ENCODE measurements at places on chromosomes 2 and 18. TPM values are rescaled to one million over a fixed set of nuclear protein-coding genes. Genes with fewer than 3 reads are reported as not detected.

DNA sequence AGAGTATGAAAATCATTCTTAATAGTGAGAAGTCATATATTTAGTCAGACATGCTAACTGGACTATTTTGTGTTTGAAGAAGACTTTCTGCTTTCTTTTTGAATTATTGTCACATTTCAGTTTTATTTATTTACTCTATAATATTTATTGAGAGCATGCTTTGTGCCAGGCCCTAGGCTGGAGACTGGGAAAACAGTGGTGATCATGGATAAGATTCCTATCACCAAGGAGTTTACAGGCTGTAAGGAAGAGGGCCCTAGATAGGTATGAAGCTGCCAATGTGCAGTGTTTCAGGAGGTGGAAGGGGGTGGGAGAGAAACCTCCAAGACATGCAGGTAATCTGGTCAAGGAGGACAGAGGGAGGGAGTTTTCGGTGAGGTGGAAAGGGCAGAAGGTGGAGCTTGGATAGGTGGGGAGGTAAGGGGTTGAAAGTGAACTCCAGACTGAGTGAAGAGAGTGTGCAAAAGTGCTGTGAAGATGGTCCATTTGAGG, 207.5 kb downstream of the ARHGAP15 start:
- no peaks in the 10 kb centered on the region for H3K36me3 ChIP-seq
- no peak for DNase-seq
- H3K27me3 ChIP-seq: no peaks in the 10 kb centered on the region
- H3K4me1 ChIP-seq: no peaks in the 10 kb centered on the region

DNA sequence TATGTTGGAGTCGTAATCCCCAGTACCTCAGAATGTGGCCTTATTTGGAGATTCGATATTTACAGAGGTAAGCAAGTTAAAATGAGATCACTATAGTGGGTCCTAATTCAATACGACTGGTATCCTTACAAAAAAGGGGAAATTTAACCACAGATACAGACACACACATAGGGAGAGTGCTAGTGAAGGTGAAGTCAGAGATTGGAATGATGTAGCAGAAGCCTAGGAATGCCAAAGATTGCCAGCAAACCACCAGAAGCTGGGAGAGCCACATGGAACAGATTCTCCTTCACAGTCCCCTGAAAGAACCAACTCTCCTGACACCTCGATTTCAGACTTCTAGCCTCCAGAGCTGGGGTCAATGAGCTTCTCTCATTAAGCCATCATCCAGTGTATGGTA, 17.7 kb upstream of the ACTR3 start:
- DNase-seq: no peak
- no peaks in the 10 kb centered on the region for H3K4me1 ChIP-seq
- no peak overlapping the region for H3K4me3 ChIP-seq
- H3K27me3 ChIP-seq: no peaks in the 10 kb centered on the region
- no peaks in the 10 kb centered on the region for H3K36me3 ChIP-seq

GREB1 gene
- 2.4 TPM for total RNA-seq

EML6 gene
- total RNA-seq: 0.92 TPM

DNA sequence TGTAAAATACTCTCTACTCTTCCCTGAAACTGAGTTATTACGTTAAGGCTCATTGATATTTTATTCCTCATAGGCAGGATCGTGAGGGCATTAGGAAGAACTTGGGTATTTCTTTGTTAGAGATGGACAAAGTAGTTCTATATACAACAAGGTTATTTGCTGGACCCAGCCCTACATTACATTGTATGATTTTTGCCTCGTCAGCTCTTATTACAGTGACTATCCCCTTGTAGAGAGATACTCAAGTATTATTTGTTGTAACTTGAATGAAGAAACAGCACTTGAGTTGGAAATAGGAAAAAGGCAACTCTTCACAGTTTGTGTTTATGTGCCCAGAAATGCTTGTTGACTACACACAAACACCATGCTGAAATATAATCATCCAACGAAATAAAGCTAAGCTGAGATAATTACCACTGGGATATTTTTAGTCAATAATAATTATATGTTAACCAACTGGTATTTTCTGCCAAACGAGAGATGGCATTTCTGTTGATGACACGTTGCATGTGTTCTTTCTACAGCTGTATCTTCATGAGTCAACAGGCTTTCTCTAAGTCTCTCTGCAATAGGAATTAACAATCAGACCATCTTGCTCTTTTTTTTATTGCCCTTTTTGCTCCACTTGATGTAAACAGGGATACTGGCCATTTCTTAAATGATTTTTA, 947.6 kb downstream of the DPP10 start:
- no peaks in the 10 kb centered on the region for H3K36me3 ChIP-seq
- no peak overlapping the region for H3K4me3 ChIP-seq
- H3K4me1 ChIP-seq: no peaks in the 10 kb centered on the region
- no peaks in the 10 kb centered on the region for H3K27me3 ChIP-seq

GRCh38 chr2:184646593-184646992, 48.3 kb downstream of the ZNF804A start:
- no peak overlapping the region for H3K27ac ChIP-seq
- no peaks in the 10 kb centered on the region for H3K4me1 ChIP-seq
- no peaks in the 10 kb centered on the region for H3K36me3 ChIP-seq
- no peaks in the 10 kb centered on the region for H3K27me3 ChIP-seq
- no peak for DNase-seq
- H3K4me3 ChIP-seq: no peak overlapping the region

DNA sequence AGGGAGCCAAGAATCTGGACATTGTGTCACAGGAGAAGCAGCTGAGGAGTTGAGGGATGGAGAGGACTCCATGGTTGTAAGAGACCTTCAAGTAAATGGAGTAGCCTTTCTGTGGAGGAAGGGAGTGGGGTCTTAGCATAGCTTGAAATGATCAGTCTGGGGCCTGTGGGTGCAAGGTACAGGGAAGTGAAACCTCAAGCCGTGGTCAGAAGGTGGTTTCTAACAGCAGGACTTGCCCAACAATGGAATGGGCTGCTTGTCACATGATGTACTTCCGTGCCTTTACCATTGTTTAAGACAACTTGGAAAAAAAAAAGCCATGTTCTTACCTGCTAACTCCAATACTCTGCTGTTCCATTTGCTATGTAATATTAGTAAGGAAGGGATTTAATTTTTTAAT, 140.7 kb downstream of the LDLRAD4 start:
- no peak overlapping the region for H3K4me3 ChIP-seq
- H3K4me1 ChIP-seq: peaks cover 18% of the 10 kb centered on the region
- DNase-seq: no peak

LRATD1 gene
- total RNA-seq: 6.6 TPM

GRCh38 chr2:5365871-5366461, 326.2 kb upstream of the SOX11 start:
- no peaks in the 10 kb centered on the region for H3K27me3 ChIP-seq
- H3K27ac ChIP-seq: no peak overlapping the region
- H3K4me3 ChIP-seq: no peak overlapping the region

GRCh38 chr18:31447530-31448191, at the start of gene DSG3:
DSG3 (plus strand) TSS chr18:31447741; CDS start chr18:31447878, 137 bp downstream.
- H3K27ac ChIP-seq: no peak within 1 kb of the TSS
- H3K4me3 ChIP-seq: no peak within 1 kb of the TSS
- no peaks in the 10 kb centered on the region for H3K27me3 ChIP-seq

- H3K36me3 ChIP-seq: no peaks in the 10 kb centered on the region
- no peaks in the 10 kb centered on the region for H3K27me3 ChIP-seq
- DNase-seq: no peak
- no peak overlapping the region for H3K27ac ChIP-seq
- H3K4me3 ChIP-seq: no peak overlapping the region
These were observed 1029.1 kb upstream of the KLHL29 start for GRCh38 chr2:22355816-22356433.

Measured in thoracic aorta (tissue), 2 donors.